ENCODE measurements at places on chromosomes 4 and X. TPM values are rescaled to one million over a fixed set of nuclear protein-coding genes. Genes with fewer than 3 reads are reported as not detected.

The GAGE1 gene
- total RNA-seq = not detected

The BMX gene
- total RNA-seq = not detected

The ADH1A gene
- total RNA-seq = not detected

The KCNIP4 gene
- total RNA-seq = not detected

The XKRX gene
- 0.08 TPM for total RNA-seq

The SSX2 gene
- not detected for total RNA-seq

The CT45A1 gene
- total RNA-seq = not detected

The PLAC1 gene
- total RNA-seq = not detected

The NLGN3 gene
- 0.98 TPM for total RNA-seq

The SSX3 gene
- total RNA-seq = not detected

The VCX gene
- total RNA-seq = not detected

The BTK gene
- total RNA-seq = not detected

The FAM184B gene
- not detected for total RNA-seq

The XK gene
- 0.02 TPM for total RNA-seq

The ADAMTS3 gene
- total RNA-seq = not detected

The HUWE1 gene
- total RNA-seq = 235 TPM

The SLC26A1 gene
- total RNA-seq = 0.17 TPM

The LARP1B gene
- 16.9 TPM for total RNA-seq

The FHDC1 gene
- total RNA-seq = 0.10 TPM

The P2RY8 gene
- 99.1 TPM for total RNA-seq

The SPANXN3 gene
- not detected for total RNA-seq

The FGF16 gene
- total RNA-seq = not detected

The ATRX gene
- 70.9 TPM for total RNA-seq

The BMPR1B gene
- not detected for total RNA-seq

The MUC7 gene
- not detected for total RNA-seq

The FRG2 gene
- total RNA-seq = not detected

The IL3RA gene
- total RNA-seq = 6.4 TPM

The TLR3 gene
- 0.97 TPM for total RNA-seq

The FGFBP1 gene
- total RNA-seq = not detected

The AFP gene
- not detected for total RNA-seq

The NUP62CL gene
- 3.1 TPM for total RNA-seq

The NLGN4X gene
- 0.12 TPM for total RNA-seq

The CLNK gene
- not detected for total RNA-seq

The FGG gene
- total RNA-seq = not detected

The LIAS gene
- 14.5 TPM for total RNA-seq

The TMEM47 gene
- total RNA-seq = not detected

The ETDB gene
- total RNA-seq = not detected
